ENCODE measurements at places on chromosomes 12 and 14.

GRCh38 chr12:53750812-53751335, 905 bp downstream of the CISTR start:
- peak; percentile 69 for DNase-seq

- DNase-seq = no peak
Measured at GRCh38 chr14:82757776-82758175, 1224.1 kb upstream of the SEL1L start.

GRCh38 chr12:57031138-57031725, 14.9 kb upstream of the TAC3 start:
- no peak for DNase-seq

- no peak for DNase-seq
Measured at GRCh38 chr12:118307069-118307954, 65.4 kb downstream of the TAOK3 start.

DNA sequence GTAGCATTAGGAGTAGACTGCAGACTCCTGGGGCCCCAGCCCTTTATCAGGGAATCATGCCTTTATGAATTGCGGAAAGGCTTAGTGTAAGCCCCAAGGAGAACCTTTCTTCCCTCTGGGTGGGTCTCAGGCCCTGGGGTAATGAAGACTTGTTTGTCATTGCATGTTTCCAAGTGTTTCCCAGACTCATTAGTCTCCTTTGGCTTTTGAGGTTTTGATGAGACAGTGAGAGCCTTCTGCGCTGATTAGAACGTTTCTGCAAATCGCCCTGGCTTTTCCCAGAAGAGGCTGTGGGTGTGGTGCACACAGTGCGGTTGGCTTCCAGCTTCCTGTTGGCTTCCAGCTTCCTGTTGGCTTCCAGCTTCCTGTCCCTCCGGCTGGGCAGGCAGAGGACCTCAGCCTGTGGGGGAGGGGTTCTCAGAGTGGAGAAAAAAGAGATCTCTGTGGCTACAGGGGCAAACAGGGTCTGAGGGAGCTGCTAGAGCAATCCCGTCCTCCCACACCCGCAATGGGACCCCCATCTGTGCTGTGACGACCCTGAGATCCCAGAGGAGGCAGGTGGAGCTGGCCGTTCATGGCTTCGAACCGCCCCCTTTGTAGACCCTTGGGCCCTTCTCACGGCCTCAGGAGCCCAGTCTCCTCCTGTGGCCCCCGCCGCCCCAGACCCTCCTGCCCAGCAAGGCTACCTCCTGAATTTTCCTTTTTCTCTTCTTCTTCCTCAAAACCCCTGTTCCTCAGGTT, 42.1 kb downstream of the GPR68 start:
- no peak for DNase-seq

DNA sequence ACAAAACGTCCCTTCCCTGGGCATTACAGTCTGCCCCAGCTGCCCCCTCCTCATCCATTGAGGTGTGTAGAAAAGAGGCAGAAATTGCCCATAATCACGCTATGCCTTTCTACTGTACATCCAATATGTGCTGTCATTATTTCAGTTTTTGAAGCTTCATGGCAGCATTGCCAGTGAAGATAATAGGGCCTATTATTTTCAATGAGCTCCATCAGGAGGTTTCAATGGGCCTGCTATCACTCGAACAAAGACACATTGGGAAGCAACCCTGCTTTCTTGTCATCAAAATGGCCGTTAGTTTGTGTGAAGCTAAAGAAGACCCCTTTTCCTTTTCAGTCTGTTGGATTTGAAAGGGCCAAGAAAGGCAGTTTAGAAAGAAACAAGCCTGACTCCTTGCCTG, 653.8 kb downstream of the NOVA1 start:
- no peak for DNase-seq
